Esophagus mucosa (tissue), 1 donor: ENCODE measurements at places on chromosomes 3 and 15. TPM values are rescaled to one million over a fixed set of nuclear protein-coding genes. Genes with fewer than 3 reads are reported as not detected.

Gene HIGD2B
- not detected for total RNA-seq

DNA sequence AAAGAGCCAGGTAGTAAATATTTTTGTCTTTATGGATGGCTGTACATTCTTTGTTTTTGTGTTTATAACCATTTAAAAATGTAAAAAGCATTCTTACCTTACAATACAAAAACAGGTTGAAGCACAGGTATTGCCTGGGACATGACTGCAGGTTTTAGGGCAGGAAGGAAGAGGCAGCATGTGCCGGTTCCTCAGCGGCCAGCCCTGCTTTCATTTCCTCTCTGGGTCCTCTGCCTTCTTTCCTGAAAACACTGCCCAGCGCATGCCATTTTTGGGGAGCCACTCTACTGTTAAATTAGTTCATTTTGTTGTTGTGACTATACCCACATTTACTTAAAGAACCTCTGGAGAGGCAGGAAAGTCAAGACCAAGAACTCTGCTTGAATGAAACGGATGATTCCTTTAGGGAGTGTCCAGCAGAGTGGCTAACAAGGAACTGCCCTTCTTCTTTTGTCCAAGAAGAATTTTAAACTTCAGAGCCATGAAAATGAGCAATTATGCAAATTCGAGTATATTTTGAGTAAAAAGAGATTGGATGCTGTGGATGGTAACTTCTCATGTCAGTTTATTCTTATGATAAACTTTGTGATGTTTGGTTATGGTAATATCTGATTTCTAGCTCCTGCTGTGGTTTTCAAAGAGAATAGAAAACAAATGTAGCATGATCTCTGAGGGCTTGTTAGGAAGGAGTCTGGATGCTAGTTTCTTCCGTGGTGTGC is 52.7 kb downstream of the SACM1L start:
- no peak for ATAC-seq

GRCh38 chr15:59839906-59840305 is 150.8 kb upstream of the BNIP2 start:
- ATAC-seq = no peak

DNA sequence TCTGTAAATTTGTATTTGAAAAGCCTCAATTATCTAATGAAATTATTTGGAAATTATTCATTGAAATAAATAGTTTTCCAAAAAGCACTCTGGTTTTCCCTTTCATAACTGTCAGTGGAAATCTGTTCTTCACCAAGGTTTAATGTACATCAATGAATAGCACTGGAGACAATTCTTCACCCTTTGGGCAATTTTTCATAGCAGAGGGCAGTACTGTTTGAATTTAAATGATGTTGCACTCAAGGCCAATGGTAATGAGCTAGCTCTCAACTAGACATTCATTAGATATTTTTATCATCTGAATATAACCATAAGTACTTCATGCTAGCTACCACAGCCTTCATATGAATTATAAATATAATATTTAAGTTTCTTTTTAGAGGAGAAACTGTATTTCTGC is 658.2 kb upstream of the CCDC54 start:
- no peak for ATAC-seq

GRCh38 chr3:24487325-24488262 is 7.1 kb downstream of the THRB start:
- peak; percentile 79 for ATAC-seq

GRCh38 chr15:78461171-78461888 is 23.3 kb downstream of the IREB2 start:
- no peak for ATAC-seq

DNA sequence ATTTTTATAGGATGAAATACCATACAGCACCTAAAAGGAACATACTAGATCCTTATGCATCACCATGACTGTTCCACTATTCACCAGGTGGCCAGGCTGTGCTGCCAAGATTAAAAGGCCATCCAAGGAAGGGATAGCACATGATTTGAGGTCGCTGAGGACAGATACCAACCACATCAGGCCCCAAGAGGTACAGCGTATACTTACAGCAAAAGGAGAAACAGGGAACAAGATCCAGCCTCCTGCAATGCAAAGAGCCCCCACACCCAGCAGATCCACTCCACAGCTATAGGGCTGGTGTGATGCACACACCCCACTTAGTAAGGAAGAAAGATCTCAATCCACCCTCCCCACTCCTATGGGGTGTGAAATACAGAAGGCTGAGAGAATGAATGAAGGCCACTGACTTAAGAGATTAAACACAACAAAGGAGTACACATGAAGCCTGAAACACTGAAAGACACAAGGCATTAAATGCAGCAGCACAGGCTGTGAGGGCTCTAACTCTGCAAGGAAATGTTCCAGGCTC is 32.0 kb upstream of the ZNF445 start:
- peak; percentile 61 for ATAC-seq

Gene MYRIP
- total RNA-seq = 1.2 TPM

Gene SERPINI2
- not detected for total RNA-seq

Gene SSUH2
- total RNA-seq = 0.36 TPM

Gene WDR76
- 10.4 TPM for total RNA-seq

- no peak for ATAC-seq
Observed at GRCh38 chr15:74983725-74984231, 11.6 kb upstream of the SCAMP5 start.

GRCh38 chr3:53633197-53633787 is 138.9 kb downstream of the CACNA1D start:
- ATAC-seq = no peak

- no peak for ATAC-seq
Observed at GRCh38 chr3:155667988-155668387, 76.9 kb downstream of the PLCH1 start.

GRCh38 chr3:195133462-195133861 is 137.5 kb downstream of the XXYLT1 start:
- peak; percentile 87 for ATAC-seq

DNA sequence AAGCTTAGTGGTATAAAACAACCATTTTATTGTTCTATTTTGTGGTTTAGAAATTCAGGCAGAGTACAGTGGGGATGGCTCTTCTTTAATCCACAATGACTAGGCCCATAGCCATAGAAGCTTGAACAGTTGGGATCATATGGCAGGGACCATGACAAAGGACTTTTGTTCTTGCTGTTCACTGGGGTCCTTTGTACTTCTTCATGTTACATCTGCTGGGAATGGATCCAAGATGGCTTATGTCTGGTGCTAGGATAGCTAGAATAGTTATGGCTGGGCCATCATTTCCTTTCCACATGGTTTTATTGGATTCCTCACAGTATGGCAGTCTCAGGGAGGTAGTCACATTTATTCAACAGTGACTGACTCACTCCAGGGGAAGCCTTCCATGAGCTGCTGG is 427.9 kb upstream of the AGTR1 start:
- no peak for ATAC-seq

DNA sequence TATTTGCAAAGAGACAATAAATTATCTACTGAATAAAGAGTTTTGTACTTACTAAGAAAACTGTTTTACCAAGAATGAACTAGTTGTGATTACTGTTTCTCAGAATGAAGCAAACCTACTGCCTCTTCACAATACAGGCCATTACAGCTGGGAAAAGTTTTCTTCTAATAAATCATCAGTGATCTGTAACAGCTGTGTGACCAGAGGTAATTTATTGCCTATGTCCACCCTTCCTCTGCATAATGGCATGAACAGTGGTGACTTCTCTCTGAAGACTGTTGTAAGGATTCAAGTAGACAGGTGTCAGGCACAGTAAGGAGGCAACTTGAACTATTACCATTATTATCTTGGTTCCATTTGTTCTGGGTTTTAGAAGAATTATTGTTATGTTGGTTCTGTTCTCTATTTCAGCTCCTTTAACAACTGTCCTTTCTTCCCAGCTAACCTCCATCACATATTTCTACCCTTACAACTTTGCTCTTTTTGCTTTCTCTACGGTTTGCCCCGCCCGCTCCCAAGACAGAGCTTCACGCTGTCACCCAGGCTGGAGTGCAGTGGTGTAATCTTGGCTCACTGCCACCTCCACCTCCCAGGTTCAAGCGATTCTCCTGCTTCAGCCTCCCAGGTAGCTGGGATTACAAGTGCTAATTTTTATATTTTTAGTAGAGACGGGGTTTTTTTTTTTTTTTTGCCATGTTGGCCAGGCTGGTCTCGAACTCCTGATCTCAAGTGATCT is 51.5 kb downstream of the PRKAR2A start:
- ATAC-seq = no peak

Gene GPR87
- total RNA-seq = 36.8 TPM

DNA sequence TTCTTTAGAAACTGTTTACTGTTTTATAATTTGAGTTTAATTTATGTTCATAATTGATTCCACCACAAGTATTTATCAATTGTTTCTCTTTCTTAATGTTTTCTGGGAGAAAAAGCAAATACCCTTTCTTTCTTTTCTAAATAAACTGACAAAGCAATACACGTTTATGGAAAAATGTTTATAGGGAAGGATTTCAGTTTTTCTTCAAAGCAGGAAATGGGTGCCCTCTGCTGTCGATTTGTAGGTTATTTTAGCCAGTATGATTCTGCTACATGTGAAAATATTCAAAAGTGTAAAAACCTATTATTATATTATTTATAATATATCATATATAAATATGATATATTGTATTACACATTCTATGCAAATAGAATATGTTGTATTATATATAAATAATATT is 921.0 kb upstream of the ROBO1 start:
- ATAC-seq = no peak

Gene AGTR1
- total RNA-seq = 0.24 TPM

Gene GUCA1C
- total RNA-seq = not detected

- no peak for ATAC-seq
Observed at GRCh38 chr15:65521350-65521749, 3.9 kb upstream of the DPP8 start.

Gene AMOTL2
- 33.2 TPM for total RNA-seq

Gene THRB
- 4.7 TPM for total RNA-seq

DNA sequence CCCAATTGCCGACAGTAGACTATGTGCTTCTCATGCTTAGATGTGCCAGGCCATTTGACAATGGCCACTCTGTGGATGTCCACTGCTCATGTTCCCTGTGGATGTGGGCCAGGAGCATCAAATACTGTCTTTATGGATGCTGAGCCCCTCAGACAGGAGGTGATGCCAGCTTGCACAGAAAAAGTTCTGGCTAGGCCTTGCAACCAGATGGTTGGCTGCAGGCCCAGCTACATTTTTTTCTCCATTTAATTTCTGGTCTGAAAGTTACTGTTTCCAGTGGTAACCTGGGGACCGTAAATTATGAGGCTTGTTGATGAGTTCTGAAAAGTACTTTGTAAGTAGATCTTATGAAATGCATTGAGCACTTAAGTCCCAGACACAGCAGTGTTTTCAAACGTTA is 228.5 kb downstream of the CHL1 start:
- no peak for ATAC-seq

- no peak for ATAC-seq
Observed at GRCh38 chr3:80785875-80786274, 975.6 kb downstream of the GBE1 start.

GRCh38 chr3:57436195-57436761 is 107.9 kb downstream of the DNAH12 start:
- no peak for ATAC-seq

Gene GASK1A
- 2.9 TPM for total RNA-seq

- ATAC-seq = peak; percentile 2
Observed at GRCh38 chr3:66499881-66500575, 794 bp downstream of the LRIG1 start.

GRCh38 chr3:16520241-16520969 is 6.9 kb upstream of the RFTN1 start:
- ATAC-seq = no peak

- no peak for ATAC-seq
Observed at GRCh38 chr3:13352621-13353131, 67.4 kb downstream of the NUP210 start.

GRCh38 chr3:132394320-132394719 is 23.0 kb upstream of the DNAJC13 start:
- ATAC-seq = no peak

Gene SYNPR
- not detected for total RNA-seq

Gene GORASP1
- total RNA-seq = 23.5 TPM
